ENCODE measurements at places on chromosomes 3 and 15.

DNA sequence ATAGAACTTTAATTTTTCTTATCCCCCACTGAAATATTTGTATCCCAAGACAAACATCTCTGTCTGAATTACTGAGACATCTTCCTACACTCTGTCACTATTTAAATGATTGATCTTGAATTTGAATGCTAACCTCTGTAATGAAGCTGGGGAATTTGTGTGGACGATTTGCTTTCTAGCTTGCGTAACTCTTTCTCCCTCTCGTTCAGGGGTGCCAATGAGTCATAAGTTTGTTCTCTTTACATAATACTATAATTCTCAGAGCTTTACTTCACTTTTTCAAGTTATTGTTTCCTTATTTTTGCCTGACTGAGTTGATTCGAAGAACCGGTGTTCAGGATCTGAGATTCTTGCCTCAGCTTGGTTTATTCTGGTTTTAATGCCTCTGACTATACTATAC lies 783.3 kb upstream of the CADM2 start:
- DNase-seq: no peak

- no peak for DNase-seq
These were observed 19.9 kb downstream of the ITPR1 start for GRCh38 chr3:4512895-4513616.

DNA sequence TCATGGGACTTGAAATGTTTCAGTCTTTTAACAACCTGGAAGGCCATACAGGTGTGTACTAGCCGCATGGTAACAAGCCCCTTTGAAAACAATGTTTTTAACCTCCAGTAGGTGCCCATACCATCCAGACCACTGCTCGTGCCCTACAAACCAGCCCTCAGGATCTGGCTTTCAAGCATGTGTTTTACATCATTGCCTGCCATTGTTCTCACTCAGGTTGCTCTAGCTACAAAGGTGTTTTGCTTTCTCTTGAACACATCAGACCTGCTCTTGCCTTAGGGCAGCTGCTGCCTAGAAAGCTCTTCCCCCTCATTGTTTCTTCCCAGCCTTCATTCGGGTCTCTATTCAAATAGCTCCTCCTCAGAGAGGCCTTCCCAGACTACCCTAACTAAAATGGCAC lies 32.3 kb upstream of the MAP3K13 start:
- no peak for DNase-seq

- DNase-seq: peak; percentile 52
These were observed 32.2 kb downstream of the MCTP2 start for GRCh38 chr15:94263341-94264273.

DNA sequence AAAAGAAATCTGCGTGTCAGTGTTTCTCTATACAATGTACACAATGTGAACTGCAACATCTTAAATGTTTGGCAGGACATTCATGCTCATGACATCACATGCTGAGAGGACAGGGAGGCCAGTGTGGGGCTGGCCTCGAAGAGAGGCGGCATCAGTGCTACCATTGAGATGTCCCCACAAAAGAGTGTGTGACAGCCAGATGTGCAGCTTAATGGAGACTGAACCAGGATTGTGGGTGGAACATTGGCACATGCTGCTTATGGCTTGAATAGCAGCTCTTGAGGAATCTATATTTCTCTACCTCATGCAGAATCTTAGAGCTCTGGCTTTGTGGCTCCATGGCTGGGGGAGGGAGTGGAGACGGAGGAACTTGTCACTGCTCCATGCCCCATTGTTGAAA lies 18.5 kb downstream of the CLDN11 start:
- DNase-seq: no peak

GRCh38 chr3:95351158-95351557 lies 1288.3 kb downstream of the NSUN3 start:
- no peak for DNase-seq

DNA sequence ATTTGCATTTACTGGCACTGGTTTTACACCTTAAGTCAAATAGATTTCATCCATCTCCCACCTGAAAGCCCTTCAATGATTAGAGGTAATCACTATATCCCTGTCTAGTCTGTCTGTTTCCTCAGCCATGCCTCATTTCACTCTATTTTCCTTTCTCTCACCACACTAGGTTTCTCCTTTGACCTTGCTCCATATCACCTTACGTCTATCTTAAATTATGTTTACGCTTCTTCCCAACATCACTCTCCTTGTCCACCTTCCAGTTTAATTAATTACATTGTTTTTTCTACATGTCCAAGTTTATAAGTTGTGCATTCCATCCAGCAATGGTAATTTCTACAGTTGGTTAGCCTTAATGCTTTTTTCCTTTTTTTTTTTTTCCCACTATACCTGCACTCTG lies 396.7 kb upstream of the PDZRN3 start:
- DNase-seq: no peak

DNA sequence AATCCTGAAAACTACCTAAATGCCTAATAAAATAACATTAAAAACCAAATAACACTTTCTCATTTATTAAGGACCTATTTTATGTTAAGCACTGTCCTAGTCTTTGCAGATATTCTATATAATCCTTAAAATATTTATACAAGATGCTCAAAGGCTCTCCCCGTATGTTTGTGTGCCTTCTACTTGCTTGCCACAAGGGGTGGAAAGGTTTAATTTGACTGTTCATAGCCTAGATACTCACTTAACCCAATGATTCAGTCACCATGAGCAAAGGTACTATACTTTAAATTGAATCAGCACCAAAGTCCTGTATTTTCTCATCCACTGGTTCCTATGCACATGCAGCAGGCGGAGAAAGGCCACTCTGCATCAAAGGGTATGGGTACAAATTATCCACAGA lies 32.0 kb downstream of the LSAMP start:
- no peak for DNase-seq

DNA sequence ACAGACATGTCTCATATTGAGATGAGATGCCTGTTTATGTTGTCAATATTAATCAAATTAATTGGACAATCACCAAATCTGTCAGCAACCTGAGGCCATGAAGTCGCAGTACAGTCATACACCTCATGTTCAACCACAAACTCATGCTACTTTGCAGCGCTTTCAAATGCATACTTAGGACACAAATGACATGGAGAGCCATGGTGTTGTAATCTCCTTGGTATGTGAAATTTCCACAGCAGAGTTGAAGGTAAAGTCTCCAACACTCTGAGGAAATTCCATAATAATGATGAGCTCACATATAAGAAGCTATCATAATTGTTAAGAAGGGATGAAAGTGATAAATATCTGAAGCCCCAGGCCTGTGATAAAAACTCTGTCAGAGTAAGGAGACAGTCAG lies 873.9 kb downstream of the MCTP2 start:
- DNase-seq: peak; percentile 54

Data from foreskin fibroblast (primary cell).